Foreskin melanocyte (primary cell): ENCODE measurements at places on chromosomes 3 and 15.

GRCh38 chr3:183158551-183159006, 4.0 kb downstream of the LAMP3 start:
- no peak for DNase-seq

GRCh38 chr15:28942046-28942445, 56.3 kb downstream of the APBA2 start:
- DNase-seq = no peak

DNA sequence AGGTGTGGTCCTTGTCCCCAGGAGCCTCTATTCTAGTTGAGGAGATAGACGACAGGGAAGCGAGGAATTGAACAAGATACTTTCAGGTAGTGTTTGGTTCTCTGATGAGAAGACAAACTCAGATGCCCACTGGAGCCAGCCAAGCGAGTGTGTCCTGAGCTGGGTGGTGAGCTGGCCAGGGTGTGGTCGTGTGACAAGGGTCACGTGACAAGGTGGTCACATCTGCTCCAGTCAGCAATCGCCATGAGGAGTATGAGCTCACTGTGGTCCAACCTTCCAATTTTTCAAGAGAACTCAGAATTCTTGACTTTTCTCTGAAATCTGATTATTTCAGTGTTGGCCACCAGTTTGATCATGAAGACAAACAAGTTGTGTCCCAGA, 39.5 kb downstream of the SLC6A6 start:
- DNase-seq = no peak

- no peak for DNase-seq
Observed at GRCh38 chr3:31377045-31377642, 155.6 kb upstream of the STT3B start.

DNA sequence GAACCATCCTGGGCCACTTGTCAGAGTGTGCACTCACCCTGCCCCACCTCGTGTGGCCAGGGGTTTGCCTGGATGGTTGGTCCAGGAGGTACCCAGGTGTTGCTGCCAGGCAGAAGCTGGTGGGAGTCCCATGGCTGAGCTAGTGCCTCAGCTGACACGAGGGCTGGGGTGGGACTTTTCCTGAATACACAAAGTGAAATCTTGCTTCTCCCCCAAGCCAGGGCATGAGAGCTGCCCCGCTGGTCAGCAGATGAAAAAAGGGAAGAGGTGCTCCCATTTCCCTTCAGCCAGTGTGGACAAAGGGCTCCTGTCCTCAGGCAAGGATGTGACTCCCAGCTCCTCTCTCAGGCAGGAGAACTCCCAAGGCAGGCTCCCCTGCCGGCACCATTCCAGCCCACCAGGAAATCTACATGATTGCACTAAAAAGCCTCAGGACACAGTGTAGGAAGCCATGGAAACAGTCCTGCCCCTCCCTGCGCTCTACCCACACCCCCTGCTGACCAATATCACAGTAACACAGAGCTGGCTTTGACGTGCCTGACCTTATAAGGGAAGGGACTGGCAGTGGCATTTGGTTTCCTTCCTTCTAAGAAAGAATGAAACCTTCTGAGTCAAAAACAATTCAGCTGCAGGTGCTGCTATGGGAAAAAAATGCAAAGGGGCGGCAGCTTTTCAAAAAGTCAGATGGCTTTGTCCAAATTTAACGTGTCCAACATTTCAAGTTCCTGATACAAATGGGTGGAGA, 33.9 kb downstream of the MYO5C start:
- DNase-seq = peak; percentile 79

DNA sequence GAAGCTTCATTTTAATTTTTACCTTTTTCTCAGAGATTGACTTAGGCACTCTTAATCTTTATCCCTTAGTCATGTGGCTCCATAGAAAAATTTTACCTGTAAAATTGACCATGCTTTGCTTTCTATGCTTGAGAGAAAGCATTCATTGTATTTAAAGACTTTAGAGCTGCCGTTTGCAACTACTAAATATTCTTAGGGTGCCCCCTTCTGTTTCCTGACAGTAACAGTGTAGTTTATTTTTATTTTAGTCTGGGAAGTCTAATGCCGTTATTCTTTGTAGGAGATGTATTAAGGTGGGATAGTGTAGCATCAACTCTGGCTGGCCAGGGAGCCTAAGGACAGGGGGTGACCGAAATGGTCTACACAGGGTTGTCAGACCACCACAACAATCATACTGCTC, 84.5 kb upstream of the SYNPR start:
- peak; percentile 31 for DNase-seq

DNA sequence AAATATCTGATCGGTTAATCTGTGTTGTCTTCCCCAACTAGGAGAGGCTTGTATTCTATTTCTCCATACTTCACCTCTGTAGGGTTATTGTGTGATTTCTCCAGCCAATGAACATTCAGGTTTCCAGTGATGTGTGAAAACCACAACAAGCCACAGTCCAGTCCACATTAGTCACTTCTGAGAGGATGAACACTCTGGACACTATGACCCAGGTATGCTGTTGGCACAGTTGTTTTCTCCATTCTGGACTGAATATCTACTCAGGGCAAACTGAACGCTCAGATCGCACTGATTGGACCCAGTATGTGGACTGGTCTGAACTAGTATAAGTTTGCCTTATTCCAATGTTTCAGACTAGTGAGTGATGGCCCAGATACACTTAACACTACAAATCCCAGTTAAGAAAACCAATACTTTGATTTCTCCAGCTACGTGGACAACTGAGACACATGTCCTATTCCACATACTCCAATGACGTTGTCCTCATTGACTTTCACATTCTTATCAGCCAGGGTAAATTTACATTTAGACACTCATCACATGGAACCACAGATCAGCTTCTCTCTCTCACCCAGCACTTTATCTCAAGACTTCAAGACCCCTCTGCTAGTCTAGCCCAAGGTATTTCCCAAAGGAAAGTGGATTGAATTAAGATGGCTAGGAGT, 587.4 kb upstream of the SGO1 start:
- DNase-seq = no peak

- no peak for DNase-seq
Observed at GRCh38 chr3:29590461-29590860, 309.6 kb downstream of the RBMS3 start.

- no peak for DNase-seq
Observed at GRCh38 chr3:13148126-13148525, 74.9 kb upstream of the IQSEC1 start.

DNA sequence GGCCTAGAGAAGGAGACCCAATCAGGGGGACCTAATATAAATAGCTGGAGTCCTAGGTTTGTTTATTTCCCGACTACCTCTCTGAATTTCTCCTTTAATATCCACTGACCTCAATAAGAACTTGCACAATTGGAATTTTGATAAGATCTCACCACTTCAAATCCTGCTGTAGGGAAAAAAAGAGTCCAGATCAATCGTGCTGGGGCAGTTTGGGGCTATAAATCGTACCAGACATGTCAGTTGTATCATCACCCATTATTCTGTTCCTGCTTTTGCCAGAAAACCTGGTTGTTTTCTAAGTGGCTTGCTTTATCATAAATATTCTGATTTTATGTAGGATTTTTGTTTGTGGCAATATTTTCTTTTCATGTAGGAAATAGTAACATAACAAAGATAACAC, 281.3 kb downstream of the DIPK2A start:
- DNase-seq = no peak

DNA sequence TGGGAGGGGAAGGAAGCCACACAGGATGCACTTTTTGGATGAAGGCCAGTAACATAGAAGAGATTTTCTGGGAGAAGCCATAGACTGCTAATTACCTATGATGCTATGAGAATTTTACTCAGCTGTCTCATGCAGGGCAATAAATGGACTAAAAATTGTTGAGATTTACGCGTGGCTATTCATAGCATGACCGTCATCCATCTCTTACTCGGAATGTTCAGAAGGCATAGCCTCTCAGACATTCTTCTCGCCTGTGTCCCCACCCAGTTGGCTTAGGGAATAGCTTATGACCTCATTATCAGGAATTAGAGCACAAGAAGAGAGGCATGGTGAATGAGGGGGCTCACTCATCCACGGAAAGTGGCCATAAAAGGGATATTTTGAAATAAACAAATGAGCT, 107.9 kb upstream of the ATP10A start:
- no peak for DNase-seq

- no peak for DNase-seq
Observed at GRCh38 chr15:32879980-32880379, 162.2 kb downstream of the GREM1 start.

DNA sequence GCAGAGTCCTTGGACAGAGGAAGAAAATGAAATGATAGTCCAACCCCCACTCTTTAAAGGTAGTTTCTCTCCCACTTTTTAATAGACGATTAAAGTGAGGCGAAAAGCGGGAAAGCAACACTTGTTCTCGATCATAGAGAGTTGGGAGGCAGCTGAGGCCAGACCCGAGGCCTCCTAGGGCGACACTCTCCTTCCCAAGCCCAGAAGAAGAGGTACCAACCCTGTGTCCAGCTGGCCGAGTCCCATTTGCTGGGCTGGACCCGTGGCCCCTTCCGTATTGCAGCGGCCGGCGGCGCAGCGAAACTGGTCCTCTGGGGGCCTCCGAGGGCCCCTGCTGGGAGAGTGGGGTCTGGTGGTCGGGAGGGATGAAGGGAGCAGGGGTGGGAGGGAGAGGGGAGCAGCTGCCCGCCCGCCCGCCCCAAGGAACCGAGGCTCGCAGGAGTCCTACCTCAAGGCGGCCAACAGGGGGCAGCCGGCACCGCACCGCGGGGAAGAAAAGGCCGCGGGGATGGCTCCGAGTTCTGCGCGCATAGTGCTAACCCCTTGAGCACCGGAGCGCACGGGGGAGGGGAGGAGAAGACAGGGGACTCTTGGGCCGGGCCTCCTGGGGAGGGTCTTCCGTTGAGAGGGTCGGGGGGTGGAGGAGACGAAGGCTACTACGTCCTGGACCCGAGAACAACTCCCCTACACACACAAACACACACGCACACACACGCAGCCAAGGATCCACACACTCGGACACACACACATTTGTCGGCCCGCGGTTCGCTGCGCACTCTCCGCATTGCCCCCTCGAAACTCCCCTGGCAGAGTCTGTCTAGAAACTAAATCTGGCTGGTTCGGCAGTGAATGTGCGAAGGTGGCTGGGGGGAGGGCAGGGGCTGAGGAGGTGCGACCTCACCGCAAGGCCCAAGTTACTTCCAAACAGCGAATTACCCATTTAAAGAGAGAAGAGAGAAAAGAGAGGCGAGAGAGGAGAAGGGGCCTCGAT, 2.0 kb downstream of the WNT5A start:
- peak; percentile 39 for DNase-seq

DNA sequence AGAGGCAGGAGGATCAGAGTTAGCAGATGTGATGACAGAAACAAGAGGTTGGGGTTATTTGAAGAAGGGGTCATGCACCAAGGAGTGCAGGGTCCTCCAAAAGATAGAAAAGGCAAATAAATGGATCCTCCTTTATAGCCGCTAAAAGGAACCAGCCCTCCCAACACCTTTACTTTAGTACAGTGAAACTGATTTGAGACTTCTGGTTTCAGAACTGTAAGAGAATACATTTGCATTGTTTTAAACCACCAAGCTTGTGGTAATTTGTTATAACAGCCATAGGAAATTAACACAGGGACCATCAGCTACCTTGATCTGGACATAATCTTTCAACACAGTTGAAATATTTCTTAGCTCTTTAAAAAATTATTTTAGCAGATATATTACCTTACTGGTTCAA, 166.6 kb downstream of the TIGIT start:
- no peak for DNase-seq

DNA sequence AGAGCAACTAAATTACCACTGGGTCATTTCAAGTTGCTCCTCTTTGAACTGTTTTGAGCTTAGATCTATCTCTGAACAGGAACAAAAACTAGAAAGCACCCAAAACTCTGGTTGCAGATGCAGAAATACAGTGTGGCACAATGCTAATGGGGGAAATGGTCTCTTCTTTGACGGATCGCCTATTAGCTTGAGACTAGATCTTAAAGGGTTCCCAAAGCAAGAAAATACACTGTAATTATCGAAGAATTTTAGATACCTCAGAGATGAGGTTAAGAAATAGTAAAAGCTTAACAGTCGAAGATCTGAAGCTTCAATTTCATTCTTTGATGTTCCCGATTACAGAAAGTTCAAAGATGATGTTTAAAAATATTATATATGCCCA, 818 bp downstream of the PPP1R2 start:
- DNase-seq = no peak
